ENCODE measurements at places on chromosomes 12 and 14. TPM values are rescaled to one million over a fixed set of nuclear protein-coding genes. Genes with fewer than 3 reads are reported as not detected.
A peak's percentile ranks its signal among the peaks of the same experiment; 100 is the strongest.

GRCh38 chr12:92605621-92606170 lies 97.1 kb upstream of the PLEKHG7 start:
- no peak for DNase-seq

- peak; percentile 45 for DNase-seq
These were observed 24.3 kb upstream of the PLEKHD1 start for GRCh38 chr14:69460093-69460701.

GRCh38 chr14:100285021-100285912 lies 21.0 kb downstream of the SLC25A29 start:
- peak; percentile 74 for DNase-seq

GRCh38 chr12:47178014-47178413 lies 98.3 kb upstream of the AMIGO2 start:
- no peak for DNase-seq

- no peak for DNase-seq
These were observed 61.1 kb downstream of the PITPNM2 start for GRCh38 chr12:123089631-123090353.

- DNase-seq, result no peak
These were observed 4.8 kb downstream of the PRKCH start for GRCh38 chr14:61326146-61326545.

- DNase-seq, result no peak
These were observed 48.6 kb upstream of the PPM1H start for GRCh38 chr12:62983594-62983993.

DNA sequence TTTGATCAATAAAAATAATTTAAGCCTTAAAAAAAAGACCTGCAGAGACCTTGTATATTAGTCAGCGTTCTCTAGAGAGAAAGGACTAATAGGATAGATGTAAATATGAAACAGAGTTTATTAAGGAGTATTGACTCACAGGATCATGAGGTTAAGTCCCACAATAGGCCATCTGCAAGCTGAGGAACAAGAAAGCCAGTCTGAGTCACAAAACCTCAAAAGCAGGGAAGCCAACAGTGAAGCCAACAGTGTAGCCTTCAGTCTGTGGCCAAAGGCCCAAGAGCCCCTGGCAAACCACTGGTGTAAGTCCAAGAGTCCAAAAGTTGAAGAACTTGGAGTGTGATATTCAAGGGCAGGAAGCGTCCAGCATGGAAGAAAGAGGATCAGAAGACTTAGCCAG lies 66.3 kb downstream of the TBX5 start:
- no peak for DNase-seq

DNA sequence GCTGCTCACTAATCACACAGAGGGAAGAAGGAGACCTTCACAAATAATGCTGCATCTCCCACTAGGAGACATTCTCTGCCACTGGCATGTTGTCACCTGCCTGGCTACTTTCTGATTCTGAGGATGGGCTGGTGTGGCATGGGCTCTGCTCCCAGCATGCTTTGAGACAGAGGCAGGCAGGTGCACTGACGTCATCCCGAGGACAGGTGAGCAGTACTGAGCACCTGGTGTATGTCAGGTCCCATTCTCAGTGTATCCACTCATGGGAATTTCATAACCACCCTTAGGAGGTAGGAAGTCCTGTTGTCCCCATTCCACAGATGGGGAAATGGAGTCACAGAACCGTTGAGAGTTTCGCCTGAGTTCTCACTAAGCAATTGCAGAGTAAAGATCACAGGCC lies 597.9 kb downstream of the VRK1 start:
- no peak for DNase-seq

DNA sequence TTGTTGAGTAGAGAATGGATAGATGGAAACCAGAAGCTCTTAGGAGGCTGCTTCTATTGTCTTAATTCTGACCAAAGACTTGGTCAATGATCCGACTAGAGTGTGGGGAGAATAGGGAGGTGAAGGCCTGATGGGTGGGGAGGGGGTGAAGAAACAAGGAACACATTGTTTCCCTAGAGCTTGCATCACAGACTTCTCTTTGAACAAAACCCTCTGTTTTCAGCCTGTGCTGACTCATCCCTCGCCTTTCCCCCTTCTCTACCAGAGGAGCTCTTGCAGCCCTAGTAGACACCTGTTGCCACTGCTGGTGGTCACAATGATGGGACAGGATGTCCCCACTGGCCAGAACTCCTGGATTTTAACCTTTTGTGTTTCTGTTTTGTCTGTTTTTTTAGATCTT lies 46.8 kb upstream of the CISTR start:
- no peak for DNase-seq

GRCh38 chr12:54328595-54329337 lies 3.8 kb downstream of the COPZ1 start:
- no peak for DNase-seq

- DNase-seq, result no peak
These were observed 43.6 kb downstream of the RAD51B start for GRCh38 chr14:67863223-67863622.

DNA sequence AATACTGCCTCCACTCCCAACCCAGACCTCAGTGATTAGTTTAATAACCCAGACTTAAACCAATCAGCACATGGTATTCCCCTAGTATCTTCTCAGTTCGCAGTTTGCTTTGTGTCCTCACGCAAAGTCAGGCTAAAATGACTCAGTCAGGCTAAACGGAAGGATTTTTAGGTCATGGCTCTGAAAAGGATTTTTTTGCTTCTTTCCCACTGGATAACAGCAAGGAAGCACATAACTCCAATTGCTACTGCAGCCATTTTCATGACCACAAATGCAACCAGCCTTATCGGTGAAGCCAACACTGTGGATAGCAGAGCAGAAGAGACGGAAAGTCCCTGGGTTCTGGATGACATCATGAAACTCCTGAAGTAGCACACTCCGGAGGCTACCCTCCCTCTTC lies 67.7 kb downstream of the ZC3H14 start:
- DNase-seq, result no peak

DNA sequence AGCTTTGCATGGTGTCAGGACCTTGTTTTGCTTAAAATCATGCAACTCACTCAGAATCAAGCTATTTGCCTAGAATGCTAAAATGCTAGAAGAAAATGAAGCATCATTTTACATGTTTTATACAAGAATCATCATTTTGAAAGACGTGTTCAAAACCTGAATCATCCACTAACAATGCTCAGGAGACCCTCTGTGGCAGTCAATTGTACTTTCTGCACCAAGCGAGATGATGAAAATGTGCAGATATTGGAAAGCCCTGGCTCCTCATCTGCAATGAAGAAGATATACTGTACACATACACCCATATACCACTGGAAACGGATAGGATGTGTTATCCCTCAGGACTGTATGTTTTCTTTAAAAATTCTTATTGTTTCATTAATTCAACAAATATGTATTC lies 92.7 kb downstream of the DYRK2 start:
- DNase-seq, result no peak

GRCh38 chr12:11877869-11878780 lies 192.6 kb upstream of the BCL2L14 start:
- DNase-seq, result no peak

- no peak for DNase-seq
These were observed 1.7 kb downstream of the TPCN1 start for GRCh38 chr12:113222730-113223531.

DNA sequence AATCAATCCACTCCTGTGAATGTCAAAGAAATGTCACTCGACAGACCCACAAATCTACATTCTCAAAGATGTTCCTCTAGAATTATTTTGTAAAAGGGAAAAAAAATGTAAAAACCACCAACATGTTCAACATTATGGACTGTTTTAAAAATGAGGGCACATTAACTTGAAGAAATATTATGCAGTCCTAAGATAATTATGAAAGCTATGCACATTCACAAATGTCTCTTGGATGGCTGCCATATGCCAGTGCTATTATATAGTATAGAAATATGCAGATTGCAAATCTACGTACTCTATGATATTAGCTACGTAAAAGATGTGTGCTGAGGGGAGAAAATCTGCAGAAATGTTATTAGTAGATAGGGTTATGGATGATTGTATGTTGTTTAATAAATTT lies 334.2 kb downstream of the BMP4 start:
- DNase-seq, result no peak

DNA sequence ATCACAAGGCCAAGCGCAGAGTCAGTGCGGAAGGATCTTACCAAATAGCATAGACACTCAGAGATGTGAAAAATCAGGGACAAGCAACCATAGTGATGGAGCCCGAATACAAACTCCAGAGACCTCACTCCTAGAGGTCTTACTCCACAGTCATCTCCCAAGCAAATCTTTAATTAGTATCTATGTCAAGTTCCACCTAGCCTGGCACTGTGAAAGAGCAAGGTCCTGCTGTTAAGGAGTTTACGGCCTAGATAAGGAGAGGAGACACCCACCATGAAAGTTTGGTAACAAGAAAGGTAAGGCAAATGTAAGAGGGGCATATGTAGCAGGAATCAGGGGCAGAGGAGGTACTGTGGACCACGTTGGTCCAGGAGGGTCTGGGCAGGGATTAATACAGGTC lies 7.4 kb upstream of the PLEKHG6 start:
- no peak for DNase-seq

DNA sequence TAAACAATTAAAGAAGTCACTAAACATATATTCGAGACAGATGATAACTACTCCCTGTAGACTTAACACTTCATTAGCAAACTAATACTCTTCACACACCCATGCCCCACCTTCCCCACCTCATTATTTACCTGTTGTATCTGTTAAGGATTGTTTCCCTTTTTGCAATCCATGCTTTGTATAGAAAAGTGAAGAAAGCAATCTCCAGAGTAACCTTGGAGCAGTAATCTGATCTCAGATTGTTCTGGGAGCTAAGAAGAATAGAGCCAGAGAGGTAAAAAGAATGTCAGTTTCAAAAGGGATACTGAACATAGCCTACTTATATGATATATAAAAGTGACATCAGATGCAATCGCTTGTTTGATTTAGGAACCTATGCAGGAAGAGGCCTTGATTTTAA lies 37.4 kb downstream of the PLEKHA5 start:
- DNase-seq, result no peak

GRCh38 chr14:65290830-65291229 lies 121.7 kb upstream of the FUT8 start:
- DNase-seq, result no peak

DNA sequence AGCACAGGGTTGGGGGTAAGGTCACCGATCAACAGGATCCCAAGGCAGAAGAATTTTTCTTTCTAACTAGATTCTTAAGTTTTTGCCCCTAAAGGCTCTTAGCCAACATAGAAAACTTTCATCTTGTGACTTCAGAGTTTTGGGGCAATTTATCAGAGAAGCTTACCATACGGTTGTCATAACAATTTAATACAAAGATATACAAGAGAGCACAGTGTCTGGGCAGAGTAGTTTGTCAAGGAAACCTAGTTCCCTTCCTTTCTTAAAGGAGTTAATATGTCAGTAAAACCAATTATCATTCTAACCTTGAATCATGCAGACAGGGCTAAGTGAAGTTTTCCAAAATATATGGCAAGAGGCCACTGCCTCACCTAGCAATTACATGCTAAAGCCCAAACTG lies 18.4 kb downstream of the NR2C1 start:
- no peak for DNase-seq

DNA sequence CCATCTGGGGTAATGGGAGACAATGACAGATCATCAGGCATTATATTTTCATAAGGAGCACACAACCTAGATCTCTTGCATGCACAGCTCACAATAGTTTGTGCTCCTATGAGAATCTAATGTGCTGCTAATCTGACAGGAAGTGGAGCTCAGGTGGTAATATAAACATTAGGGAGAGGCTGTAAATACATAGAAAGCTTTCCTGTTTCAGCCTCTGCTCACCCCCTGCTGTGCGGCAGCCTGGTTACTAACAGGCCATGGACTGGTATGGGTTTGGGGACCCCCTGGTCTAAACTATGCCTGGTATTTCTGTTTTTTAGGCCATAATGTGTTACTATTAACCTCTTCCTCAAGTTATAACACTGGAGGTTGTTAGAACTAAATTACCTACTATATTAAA lies 1373.7 kb downstream of the LRFN5 start:
- no peak for DNase-seq

DNA sequence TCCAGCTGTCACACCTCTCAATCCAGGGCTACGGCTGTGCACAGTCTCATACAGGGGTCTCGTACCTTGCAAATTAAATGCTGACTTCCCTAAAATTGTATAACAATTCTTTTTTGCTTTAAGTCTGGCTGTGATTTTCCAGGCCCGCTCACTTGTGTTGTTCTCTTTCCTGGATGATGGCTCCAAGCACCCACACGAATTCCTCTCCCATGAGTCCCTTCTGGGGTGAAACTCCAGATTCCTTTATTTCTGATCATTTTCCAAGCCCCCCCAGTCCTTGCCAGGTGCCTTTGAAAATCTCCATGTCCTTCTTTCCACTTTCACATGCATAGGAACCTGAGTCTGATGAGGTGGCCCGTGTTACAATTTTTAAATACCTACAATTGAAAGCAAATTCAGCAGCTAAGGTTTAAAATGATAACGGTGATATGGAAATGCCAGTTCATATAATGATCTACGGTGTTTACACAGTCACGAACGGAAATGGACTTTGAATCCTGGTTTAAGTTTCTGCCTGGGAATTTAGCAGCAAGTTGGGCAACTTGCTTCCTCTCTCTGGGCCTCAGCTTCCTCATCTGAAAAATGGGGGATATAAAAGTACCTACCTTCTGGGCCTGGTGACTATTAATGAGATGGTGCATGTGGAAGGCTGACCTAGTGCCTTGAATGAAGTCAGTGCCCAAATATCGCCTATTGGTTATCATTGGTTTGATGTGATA lies 85.5 kb downstream of the STAB2 start:
- no peak for DNase-seq

DNA sequence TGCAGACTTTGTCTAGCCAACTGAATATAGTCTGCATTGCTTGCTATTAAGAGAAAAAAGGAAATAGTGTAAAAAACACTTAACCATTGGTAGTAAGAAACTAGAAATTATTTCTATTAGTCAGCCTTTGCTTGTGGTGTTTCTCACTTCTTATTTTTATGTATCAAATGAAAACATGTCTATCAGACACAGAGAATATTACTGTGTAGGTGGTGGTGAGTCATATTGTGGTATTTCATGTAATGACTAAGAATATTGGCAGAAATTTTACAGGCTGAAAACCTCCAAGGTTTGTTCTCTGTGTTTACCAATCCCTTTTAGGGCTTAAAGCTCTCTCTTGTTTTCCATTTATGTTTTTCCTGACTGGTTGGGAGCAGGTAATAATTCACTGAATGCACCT lies 87.2 kb downstream of the DAAM1 start:
- DNase-seq, result no peak

GRCh38 chr12:108614041-108614440 lies 16.2 kb upstream of the TMEM119 start:
- DNase-seq, result no peak

PKP2 gene
- total RNA-seq, result 3.6 TPM

PAPLN gene
- total RNA-seq, result 2.7 TPM

ASIC1 gene
- 25.0 TPM for total RNA-seq

OR4E2 gene
- total RNA-seq, result not detected

C3AR1 gene
- total RNA-seq, result not detected

NID2 gene
- 42.5 TPM for total RNA-seq

NINJ2 gene
- total RNA-seq, result 0.42 TPM

NGB gene
- total RNA-seq, result not detected

TTC5 gene
- 25.6 TPM for total RNA-seq

AKAP5 gene
- 1.3 TPM for total RNA-seq

TMEM119 gene
- total RNA-seq, result 0.72 TPM

KCNJ8 gene
- 4.6 TPM for total RNA-seq
